Thoracic aorta (tissue), 2 donors: ENCODE measurements at places on chromosomes 13 and 19. TPM values are rescaled to one million over a fixed set of nuclear protein-coding genes. Genes with fewer than 3 reads are reported as not detected.
A peak's percentile ranks its signal among the peaks of the same experiment; 100 is the strongest.

DNA sequence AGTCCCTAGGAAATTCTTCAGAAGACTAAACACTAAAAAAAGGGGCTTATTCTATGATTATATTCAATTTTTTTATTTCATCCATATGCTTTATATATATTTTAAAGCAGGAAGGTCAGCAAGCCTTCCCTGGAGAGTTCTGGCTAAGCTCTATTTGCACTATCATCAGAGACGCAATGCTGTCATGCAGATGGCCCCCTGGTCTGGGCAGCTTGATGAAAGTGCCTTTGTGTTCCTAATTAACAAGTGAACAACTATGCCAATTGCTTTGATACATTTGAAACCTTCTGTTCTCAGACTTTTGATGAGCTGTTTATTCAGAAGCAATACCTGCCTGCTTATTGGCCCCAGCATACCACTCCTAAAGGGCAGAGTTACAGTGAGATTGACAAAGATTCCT, 1344.6 kb downstream of the OLFM4 start:
- H3K27me3 ChIP-seq, result no peaks in the 10 kb centered on the region
- H3K36me3 ChIP-seq, result no peaks in the 10 kb centered on the region
- H3K27ac ChIP-seq, result no peak overlapping the region
- no peak for DNase-seq

GRCh38 chr19:32254509-32254890, 90.9 kb upstream of the ZNF507 start:
- no peak for DNase-seq
- H3K4me3 ChIP-seq, result no peak overlapping the region
- no peak overlapping the region for H3K27ac ChIP-seq
- no peaks in the 10 kb centered on the region for H3K27me3 ChIP-seq
- H3K4me1 ChIP-seq, result no peaks in the 10 kb centered on the region

GRCh38 chr19:18538115-18538514, 5.3 kb downstream of the FKBP8 start:
- no peak overlapping the region for H3K27ac ChIP-seq
- no peak for DNase-seq
- H3K27me3 ChIP-seq, result no peaks in the 10 kb centered on the region
- H3K36me3 ChIP-seq, result peaks cover 44% of the 10 kb centered on the region
- H3K4me3 ChIP-seq, result no peak overlapping the region
- peaks cover 15% of the 10 kb centered on the region for H3K4me1 ChIP-seq

DNA sequence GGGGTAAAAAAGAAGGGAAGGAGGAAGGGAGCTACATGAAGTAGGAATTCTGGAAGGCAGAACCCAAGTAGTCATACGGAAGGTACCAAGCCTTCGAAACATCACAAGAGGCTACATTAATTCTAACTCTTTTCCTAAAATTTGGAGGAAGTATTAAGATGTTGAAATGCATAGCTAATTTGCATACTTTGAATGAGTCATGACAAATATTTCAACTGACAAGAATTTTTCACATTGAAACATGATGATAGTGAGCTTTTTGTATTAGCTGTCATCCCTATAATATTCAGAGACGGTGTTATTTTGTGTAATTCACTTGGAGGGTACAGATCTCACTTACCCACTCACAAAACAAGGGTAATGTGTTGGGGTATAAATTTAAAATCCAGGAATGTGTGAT, 9.1 kb upstream of the ACOD1 start:
- no peaks in the 10 kb centered on the region for H3K36me3 ChIP-seq
- H3K4me3 ChIP-seq, result no peak overlapping the region
- no peak for DNase-seq
- no peak overlapping the region for H3K27ac ChIP-seq

DNA sequence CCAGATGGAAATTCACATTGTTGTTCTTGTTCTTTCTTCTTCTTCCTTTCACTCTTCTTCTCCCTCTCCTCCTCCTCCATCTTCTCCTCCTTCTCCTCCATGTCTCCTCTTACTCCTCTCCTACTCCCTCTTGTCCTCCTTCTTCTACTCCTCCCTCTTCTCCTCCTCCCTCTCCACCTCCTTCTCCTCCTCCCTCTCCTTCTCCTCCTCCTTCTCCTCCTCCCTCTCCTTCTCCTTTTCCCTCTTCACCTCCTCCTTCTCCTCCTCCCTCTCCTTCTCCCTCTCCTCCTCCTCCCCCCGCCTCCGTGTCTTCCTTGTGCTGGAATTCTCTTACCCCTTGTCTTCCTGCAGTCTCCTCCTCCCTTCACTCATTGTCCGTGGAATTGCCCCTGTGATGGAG, 18.4 kb downstream of the CABP5 start:
- H3K27ac ChIP-seq, result no peak overlapping the region
- H3K27me3 ChIP-seq, result no peaks in the 10 kb centered on the region
- no peak overlapping the region for H3K4me3 ChIP-seq
- no peak for DNase-seq
- no peaks in the 10 kb centered on the region for H3K4me1 ChIP-seq

DNA sequence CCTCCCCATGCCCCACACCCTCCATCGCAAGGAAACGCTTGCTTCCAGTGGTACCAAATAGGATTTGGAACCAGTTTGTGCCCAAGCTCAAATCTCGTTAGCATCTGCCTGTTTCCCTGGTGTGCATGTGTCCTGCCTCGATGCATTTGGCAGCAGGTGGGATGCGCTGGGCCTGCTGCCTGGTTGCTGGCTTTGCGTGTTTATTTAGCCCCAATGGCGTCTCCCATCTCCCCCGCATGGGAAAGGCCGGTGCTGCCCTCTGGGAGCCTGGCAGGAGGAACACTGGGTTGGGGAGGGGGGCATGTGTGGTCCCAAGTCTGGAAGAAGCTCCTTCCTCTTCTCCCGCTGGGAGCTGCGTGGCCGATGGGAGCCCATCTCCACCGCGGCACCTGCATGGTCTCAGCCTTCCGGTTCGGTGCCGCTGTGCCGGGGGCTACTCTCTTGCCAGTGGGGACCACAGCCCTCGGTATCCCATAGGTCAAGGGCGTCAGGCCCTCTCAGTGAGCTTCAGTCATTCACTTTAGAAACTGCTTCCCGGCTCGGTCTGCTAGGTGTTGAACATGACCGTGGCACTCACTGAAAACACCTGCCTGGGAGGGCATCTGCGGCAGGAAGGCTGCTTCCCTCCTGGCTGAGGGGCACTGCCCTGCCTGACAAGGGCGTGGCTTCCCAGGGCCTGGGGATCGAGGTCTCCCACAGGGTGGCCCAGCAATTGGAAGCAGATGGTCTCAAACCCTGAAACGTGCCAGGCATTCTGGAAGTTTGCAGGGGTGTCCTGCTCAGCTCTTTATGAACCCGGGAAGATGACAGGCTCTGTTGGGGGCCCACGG, 11.8 kb upstream of the F7 start:
- H3K4me3 ChIP-seq, result no peak overlapping the region
- no peak for DNase-seq
- no peaks in the 10 kb centered on the region for H3K27me3 ChIP-seq
- no peak overlapping the region for H3K27ac ChIP-seq
- H3K4me1 ChIP-seq, result no peaks in the 10 kb centered on the region
- H3K36me3 ChIP-seq, result peaks cover 5% of the 10 kb centered on the region

- H3K4me3 ChIP-seq, result no peak within 1 kb of the TSS
- H3K27ac ChIP-seq, result no peak within 1 kb of the TSS
- DNase-seq, result no peak
These were observed at the start of gene DCT for GRCh38 chr13:94479616-94480015. Gene DCT, minus strand, starts transcription at chr13:94479682. Its CDS starts 427 bp downstream, at chr13:94479255.

GRCh38 chr19:4379383-4380253, 20.7 kb downstream of the SH3GL1 start:
- H3K36me3 ChIP-seq, result no peaks in the 10 kb centered on the region
- peaks cover 48% of the 10 kb centered on the region for H3K4me1 ChIP-seq
- DNase-seq, result no peak
- no peak overlapping the region for H3K4me3 ChIP-seq
- H3K27ac ChIP-seq, result no peak overlapping the region

GRCh38 chr19:27738569-27739193, 1474.3 kb downstream of the UQCRFS1 start:
- no peaks in the 10 kb centered on the region for H3K4me1 ChIP-seq
- no peak overlapping the region for H3K4me3 ChIP-seq
- peaks cover 45% of the 10 kb centered on the region for H3K36me3 ChIP-seq
- no peaks in the 10 kb centered on the region for H3K27me3 ChIP-seq
- DNase-seq, result no peak

DNA sequence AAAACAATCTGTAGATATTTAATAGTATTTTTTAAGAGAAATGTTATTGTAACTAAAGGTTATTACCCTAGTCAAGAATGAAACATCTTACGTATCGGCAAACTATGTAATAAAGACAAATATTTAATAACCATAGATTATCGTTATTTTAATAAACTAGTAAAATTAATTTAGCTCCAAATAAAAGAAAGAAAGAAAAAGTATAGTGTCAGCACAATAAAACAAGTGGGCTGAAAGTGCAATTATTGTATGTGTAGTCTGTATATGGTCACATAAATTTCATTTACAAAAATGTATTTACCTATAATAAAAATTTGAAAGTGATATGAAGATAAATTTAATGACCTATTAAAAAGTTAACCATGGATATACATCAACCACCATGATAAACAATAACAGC, 1258.4 kb upstream of the MIR17HG start:
- H3K4me3 ChIP-seq, result no peak overlapping the region
- no peaks in the 10 kb centered on the region for H3K4me1 ChIP-seq
- no peak for DNase-seq
- no peaks in the 10 kb centered on the region for H3K27me3 ChIP-seq
- no peaks in the 10 kb centered on the region for H3K36me3 ChIP-seq
- no peak overlapping the region for H3K27ac ChIP-seq

DNA sequence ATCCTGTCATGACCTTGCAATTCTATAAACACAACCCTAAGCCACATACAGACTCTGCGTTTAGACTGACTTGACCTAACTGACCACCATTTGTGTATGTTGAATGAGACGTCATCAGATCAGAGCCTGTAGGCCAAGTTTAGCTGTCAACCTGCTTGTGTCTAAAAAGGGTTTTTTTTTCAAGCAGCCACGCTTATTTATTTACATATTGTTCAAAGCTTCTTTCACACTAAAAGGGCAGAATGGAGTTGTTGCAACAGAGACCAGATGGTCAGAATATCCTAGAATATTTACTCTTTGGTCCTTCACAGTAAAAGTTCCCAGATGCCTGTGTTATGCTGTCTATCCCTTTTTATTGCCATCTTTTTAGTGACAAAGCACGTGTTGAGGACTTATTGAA, 307.7 kb upstream of the SLC10A2 start:
- no peak for DNase-seq
- H3K27ac ChIP-seq, result no peak overlapping the region
- H3K27me3 ChIP-seq, result no peaks in the 10 kb centered on the region
- no peaks in the 10 kb centered on the region for H3K4me1 ChIP-seq
- no peaks in the 10 kb centered on the region for H3K36me3 ChIP-seq
- H3K4me3 ChIP-seq, result no peak overlapping the region

DNA sequence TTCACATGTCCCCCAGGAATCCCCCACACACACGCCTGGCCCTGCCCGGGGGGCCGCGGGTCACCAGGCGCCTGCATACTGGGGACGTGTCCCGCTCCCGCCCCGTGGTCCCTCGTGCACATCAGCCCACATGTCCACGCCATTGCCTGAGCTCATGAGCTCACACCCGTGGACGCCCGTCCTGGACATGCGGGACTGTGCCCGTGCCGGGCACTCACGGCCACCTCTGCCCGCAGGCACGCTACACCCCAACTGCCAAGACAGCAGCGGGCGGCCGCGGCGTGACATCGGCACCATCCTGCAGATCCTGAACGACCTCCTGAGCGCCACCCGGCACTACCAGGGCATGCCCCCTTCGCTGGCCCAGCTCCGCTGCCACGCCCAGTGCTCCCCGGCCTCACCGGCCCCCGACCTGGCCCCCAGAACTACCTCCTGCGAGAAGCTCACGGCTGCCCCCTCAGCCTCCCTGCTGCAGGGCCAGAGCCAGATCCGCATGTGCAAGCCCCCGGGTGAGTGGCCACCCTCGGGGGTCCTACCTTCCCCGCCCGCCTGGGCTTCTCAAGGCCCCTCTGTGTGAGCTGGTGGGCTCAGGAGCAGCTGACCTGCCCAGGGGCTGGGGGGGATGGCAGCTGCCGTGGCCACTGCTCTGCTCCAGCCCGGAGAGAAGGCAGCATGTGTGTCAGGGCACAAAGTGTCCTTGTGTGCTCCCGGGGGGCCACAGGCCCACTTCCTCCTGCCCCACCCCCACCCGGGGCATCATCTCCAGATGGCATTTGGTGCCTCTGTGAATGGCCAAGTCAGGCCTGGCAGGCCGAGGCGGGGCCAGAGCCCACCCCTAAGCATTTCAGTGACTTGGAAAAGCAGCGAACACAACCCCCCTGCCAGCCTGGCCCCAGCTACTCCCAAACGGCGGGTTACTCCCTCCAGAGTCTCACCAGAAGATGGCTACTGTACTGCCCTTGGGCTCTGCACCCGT, 7.1 kb downstream of the MIDN start:
- DNase-seq, result no peak
- H3K4me1 ChIP-seq, result peaks cover 71% of the 10 kb centered on the region
- H3K4me3 ChIP-seq, result no peak overlapping the region
- H3K27me3 ChIP-seq, result no peaks in the 10 kb centered on the region

DNA sequence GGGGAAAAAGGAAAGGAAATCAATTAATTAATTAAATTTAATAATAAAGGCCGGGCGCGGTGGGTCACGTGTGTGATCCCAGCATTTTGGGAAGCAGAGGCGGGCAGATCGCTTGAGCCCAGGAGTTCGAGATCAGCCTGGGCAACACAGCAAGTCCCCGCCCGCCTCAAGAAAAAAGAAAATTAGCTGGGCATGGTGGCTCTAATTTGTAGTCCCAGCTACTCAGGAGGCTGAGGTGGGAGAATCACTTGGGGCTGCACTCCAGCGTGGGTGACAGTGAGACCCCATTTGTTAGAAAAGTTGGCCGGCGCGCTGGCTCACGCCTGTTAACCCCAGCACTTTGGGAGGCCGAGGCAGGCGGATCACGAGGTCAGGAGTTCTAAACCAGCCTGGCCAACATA, 733 bp upstream of the CD320 start:
- peaks cover 15% of the 10 kb centered on the region for H3K36me3 ChIP-seq
- no peaks in the 10 kb centered on the region for H3K27me3 ChIP-seq
- peak overlapping the region; percentile 82 for H3K4me3 ChIP-seq
- peaks cover 27% of the 10 kb centered on the region for H3K4me1 ChIP-seq
- DNase-seq, result no peak

DNA sequence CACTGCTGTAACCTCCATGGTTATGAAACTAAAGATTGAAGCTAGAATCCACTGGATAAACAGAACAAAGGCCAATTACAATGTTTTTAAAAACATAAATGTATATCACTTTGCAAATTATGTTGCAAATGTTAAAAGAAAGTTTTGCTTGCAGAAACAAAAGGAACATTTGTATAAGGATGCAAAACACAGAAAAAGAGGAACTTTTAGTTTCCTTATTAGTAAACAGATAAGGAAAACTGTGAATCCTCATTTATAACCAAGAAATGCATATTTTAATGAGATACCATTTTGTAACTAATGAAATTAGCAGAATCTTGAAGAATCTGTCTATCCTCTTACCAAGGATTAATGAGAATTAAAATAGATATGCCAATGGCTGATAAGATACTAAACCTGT, 32.3 kb downstream of the LPAR6 start:
- H3K36me3 ChIP-seq, result peaks cover 6% of the 10 kb centered on the region

- DNase-seq, result no peak
- no peaks in the 10 kb centered on the region for H3K27me3 ChIP-seq
- no peak overlapping the region for H3K27ac ChIP-seq
- H3K4me1 ChIP-seq, result no peaks in the 10 kb centered on the region
These were observed 550.7 kb upstream of the SLITRK5 start for GRCh38 chr13:87120476-87120875.

Gene MAG
- not detected for total RNA-seq

Gene LSR
- 7.6 TPM for total RNA-seq

Gene ALOX5AP
- 27.5 TPM for total RNA-seq

Gene OR10H1
- not detected for total RNA-seq

Gene ZNF177
- 1.9 TPM for total RNA-seq

Gene C1QTNF9B
- total RNA-seq, result not detected

Gene KLF5
- 2.6 TPM for total RNA-seq

Gene RFPL4AL1
- not detected for total RNA-seq

Gene SH3GL1
- total RNA-seq, result 56.9 TPM

Gene ATXN8OS
- not detected for total RNA-seq
